ENCODE measurements at places on chromosomes 5 and 9.

DNA sequence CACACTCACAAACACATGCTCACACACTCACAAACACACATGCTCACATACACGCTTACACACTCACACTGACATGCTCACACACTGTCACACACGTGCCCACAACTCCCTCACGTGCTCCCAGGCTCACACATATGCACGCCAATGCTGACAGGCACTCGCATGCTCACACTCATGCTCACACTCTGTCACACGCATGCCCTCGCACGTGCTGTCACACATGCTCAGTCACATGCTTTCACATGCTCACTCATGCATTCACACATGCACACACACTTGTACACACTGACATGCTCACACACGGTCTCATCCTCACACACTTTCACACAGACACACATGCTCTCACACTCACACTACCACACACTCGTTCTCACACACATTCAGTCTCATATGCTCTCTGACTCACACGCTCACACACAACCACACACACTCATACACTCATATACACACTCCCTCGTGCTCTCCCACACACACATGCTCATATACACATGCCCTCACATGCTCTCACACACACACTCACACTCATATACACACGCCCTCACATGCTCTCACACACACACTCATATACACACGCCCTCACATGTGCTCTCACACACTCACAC, 10.3 kb downstream of the CCDC187 start:
- no peak for DNase-seq

- DNase-seq = no peak
These were observed 39.3 kb upstream of the OLFM1 start for GRCh38 chr9:135048046-135048757.

GRCh38 chr9:88716596-88717290, 181.8 kb downstream of the NXNL2 start:
- no peak for DNase-seq

DNA sequence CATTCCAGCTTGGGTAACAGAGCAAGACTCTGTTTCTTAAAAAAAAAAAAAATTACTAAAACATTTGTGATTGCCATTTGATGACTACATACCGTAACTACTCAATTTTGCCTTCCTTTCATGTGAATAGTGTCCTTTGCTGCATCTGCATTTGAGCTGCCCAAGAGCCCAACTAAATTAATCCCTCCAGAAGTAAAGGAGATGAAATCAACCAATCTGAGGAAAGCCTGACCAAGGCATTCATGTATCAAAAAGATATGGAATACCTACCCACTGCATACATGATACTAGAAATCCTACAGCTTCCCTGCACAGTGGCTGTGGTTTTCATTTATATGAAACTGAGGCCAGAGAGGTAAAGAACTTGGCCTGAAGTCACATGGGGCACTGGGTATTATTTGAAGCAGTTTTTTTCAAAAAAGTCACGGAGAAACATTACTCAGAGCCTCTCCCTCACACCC, 177.5 kb downstream of the AOPEP start:
- no peak for DNase-seq

DNA sequence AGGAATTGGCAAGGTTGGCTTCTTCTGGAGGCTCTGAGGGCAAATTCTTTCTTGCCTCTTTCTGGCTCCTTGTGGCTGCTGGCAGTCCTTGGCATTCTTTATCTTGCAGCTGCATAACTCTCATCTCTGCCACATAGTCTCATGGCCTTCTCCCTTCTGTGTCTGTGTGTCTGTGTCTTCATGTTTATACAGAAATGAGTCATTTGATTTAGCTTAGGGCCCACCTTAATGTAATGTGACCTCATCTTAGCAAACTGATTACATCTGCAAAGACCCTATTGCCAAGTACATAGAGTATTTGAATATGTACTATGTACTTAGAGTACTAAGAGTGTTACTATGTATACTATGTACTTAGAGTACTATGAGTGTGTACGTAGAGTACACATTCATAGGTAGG, 122.5 kb downstream of the RFK start:
- no peak for DNase-seq
